ENCODE measurements at places on chromosomes 1 and 21.

- DNase-seq, result no peak
Observed at GRCh38 chr1:244050835-244051444, at the start of gene ZBTB18. Gene ZBTB18, plus strand, starts transcription at chr1:244051283. Its CDS starts 149 bp downstream, at chr1:244051432.

DNA sequence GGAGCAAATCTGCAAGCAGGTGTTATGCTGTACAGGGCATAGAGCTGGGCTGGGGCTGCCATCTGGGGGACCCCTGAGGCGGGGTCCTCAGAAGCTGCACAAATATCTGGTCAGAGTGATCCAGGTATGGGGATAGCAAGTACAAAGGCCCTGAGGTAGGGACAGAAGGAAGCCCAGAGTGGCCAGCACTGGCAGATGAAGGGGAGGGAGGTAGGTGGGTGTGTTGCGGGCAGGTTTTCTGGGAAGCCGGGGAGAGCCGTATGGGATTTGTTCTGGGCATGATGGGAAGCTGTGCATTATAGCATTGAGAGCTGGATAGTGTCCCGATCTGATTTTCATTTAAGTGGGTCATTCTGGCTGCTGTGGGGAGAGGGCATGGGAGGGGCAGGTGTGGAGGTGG lies 102.7 kb downstream of the ARHGEF10L start:
- no peak for DNase-seq

- no peak for DNase-seq
Observed at GRCh38 chr1:17765444-17766411, 10.6 kb downstream of the ACTL8 start.

- no peak for DNase-seq
Observed at GRCh38 chr1:168977618-168978017, 128.9 kb upstream of the ATP1B1 start.

GRCh38 chr1:209707308-209707707 lies 2.7 kb downstream of the HSD11B1 start:
- DNase-seq, result no peak

GRCh38 chr1:165313903-165314302 lies 42.6 kb downstream of the LMX1A start:
- no peak for DNase-seq

Data from CD4-positive, alpha-beta T cell treated with Interleukin-6 at 100 ng/mL for 8 hours (primary cell).